ENCODE measurements at places on chromosomes 1 and 21.

DNA sequence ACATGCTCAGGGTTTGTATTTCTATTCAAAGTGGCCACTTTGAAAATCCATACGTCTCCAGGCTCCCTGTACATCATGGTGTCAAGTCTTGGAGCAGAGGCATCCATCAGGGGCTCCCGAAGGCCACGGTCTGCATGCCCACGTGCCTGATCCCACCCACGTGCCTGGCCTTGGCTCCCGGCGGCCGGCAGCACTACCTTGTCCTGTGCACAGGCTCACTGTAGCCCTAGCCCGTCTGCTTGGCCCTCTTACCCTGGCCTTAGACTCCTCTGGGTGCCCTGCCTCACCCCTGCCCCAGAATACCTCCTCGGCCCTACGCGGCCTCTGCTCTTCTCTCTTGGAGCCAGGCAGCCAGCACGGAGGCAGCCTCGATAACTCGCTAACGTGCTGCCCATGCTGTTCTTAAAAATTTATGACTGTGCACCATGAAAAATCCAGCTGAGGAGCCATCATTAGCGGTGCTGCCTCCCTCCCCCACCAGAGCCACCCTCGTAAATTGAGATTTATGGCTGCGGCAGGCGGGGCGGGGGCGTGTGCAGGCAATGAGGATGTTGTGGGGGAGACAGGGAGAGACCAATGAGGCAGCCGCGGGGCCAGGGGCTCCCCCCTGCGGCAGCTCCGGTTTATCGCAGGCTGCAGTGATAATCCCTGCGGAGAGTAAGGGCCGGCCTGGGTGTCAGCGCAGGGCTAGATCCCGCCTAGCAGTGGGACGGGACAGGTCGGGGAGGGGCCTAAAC is 24.6 kb downstream of the DMAP1 start:
- DNase-seq: peak; percentile 21

DNA sequence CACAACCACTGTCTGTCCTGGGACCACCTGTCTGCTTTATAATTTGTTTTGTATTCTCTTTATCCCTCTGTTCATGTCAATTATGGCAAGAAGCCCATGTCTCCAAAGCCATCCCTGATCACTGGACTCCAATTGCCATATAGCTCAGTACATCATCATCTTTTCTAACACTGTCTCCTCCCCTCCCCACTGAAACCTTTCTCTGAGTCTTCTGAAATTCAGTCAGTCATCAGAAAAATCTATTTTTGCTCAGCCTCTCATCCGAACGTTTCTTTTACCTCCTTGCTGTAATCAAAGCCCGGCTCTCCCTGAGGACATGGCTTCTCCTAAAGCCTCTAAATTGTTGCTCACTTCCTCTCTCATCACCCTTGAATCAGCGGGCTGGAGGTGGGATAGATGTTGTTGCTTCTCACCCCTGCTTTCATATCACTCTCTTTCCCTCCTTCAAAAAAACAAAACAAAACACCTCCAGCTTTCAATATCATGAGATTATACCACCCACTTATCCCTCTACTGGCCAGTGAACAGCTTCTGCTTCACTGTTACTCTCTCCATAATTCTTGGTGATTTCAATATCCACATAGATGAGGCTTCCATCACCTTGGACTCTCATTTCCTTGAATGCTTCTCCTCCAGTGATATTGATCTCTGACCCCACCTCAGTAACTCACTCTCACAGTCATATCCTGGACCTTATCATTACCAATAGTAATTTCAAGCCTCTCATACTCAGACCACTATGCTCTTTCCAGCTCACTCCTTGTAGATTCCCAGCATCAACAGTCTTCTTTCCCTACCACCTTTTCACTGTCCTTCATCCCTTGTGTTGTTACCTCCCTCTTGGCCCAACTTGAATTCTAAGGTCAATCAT is 27.8 kb downstream of the RAB3B start:
- no peak for DNase-seq

- DNase-seq: no peak
Observed at GRCh38 chr21:45472445-45473365, 67.7 kb downstream of the COL18A1 start.

DNA sequence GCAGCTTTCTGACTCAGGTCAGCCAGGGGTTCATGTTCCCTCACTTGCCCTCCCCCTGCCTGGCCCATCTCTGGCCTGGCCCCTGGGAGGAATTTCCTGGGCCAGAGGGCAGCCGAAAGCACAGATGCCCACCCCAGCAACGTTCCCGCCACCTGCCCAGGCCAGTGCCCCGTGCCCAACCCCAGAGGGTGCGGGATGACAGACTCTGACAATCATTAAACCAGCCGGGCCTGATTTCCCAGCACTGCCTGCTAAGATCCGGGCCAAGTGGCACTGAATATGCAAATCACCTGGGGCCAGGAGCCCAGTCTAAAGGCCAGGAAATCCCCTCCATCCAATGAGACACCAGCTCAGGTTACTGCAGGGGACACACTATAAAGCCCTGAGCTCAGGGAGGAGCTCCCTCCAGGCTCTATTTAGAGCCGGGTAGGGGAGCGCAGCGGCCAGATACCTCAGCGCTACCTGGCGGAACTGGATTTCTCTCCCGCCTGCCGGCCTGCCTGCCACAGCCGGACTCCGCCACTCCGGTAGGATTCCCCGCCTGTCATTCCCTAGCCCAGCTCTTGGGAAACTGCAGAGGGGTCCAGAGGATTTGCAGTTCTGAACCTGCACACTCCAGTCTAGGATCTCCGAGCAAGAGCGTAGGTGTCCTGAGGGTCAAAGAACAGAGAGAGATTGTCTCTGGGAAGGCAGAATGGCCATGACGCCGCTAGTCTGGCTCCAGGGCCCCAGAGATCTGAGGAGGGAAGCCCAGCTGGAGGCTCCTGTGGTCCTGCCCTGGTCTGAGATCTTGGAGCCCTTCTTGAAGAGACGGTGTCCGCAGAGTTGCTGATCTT is at the start of gene ELF3:
Gene ELF3 (plus strand): TSS at position 408 of the 836 bp plus-strand sequence. CDS start 550 bp downstream, outside the sequence.
- DNase-seq: no peak

DNA sequence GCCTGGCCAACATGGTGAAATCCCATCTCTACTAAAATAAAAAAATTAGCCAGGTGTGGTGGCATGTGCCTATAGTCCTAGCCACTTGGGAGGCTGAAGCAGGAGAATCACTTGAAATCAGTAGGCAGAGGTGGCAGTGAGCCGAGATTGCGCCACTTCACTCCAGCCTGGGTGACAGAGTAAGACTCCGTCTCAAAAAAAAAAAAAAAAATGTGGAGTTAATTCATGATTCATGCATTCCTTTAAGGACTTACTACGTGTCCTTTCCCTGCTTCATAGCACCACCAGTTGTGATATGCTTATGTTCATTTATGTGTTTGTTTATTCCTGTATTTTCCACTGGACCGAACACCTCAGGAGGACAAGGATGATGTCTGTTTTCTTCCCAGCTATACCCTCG is 12.7 kb upstream of the PRELP start:
- DNase-seq: no peak

- no peak for DNase-seq
Observed at GRCh38 chr1:167499106-167499505, 19.2 kb downstream of the CD247 start.

- no peak for DNase-seq
Observed at GRCh38 chr1:94621802-94622201, 80.2 kb upstream of the F3 start.

DNA sequence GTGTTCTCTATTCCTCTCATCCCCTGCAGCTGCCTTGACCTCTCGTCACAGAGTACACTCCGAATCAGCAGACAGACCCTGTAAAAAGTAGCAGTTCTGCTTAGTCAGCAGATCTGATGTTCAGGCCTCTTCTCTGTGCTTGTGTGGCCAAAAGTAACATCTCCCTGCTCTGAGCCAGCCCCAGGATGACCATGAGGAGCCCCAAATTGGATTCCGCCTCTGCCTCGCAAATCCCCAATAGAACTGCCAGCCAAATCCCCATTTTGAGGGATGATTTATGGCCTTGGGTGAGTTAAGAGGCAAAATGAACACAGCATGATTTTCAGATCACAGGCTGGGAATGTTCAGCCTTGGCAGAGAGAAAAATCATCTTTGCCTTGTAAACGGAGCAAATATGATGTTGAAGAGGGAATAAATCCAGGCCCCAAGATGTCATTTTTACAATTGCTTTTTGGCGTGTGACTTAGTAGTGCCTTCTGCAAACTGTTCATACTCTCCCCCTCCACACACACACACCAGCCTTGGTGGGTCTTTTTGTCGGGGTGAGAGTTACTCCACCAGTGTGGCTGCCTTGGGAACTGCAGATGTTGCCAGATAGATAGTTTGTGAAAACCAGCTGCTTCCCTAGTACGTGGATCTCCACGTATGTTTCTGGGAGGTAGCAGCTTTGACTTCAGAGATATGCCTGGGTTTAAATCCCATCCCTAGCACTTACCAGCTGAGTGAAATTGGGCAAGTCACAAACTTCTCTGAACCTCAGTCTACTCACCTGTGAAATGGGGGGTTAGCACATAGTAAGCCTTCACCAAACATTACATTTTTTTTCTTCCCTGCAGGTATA is 77.8 kb downstream of the MAN1C1 start:
- no peak for DNase-seq

DNA sequence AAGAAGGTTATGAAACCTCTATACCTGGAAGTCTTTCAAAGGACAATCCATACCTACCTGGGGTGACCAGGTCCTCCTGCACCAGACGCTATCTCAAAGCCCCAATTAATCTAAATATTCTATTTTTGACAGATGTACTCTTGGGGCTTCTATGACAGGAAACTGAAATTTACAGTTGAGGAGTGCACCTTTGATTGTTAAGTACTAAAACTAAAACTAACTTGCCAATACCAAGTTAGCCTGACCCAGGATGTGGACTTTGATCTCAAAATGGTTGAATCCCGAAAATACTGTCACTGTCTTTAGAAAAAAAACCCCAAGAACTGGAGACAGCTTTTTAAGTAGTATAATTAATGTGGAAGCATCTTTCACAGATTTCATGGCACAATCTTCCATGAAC is 162.4 kb downstream of the TTLL7 start:
- DNase-seq: no peak

- DNase-seq: no peak
Observed at GRCh38 chr21:27487676-27488075, 520.8 kb upstream of the ADAMTS5 start.

DNA sequence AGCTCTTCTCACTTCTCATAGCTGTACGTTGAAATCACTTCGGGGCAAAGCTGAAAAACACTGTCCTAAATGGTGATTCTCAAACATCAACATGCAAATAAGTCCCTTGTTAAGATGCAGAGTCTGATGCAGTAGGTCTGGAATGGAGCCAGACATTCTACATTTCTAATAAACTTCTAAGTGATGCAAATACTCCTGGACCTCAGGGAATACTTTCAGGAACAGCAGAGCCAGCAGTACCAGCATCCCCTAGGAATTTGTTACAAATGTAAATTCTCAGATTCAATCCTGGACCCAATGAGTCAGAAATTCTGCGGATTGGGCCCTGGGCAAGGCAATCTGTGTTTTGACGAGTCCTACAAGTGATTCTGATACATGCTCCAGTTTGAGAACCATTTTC is 152.3 kb downstream of the PCNX2 start:
- DNase-seq: no peak

DNA sequence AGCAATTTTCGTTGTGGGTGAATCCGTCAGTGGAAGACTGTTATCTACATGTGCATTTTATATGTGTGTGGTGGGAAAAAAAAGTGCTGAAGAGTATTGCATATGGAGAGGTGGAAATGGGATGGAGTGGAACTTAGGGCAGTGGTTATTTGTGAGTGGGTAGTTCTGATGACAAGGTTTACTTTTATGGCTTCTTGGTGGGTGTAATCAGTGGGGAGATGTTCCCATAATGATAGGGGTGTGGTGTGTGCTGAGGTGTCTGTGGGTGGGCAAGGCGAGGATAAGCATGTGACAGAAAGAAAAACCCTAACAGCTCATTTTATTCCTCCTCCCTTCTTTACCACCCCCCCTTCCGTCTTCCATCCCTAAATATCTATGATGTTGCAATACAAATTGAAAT is 288.1 kb downstream of the NUF2 start:
- no peak for DNase-seq

- DNase-seq: no peak
Observed at GRCh38 chr1:212671342-212672031, 28.2 kb downstream of the BATF3 start.

GRCh38 chr1:198597690-198598430 is 41.0 kb upstream of the PTPRC start:
- DNase-seq: no peak

- DNase-seq: no peak
Observed at GRCh38 chr1:212459656-212460055, 26.9 kb downstream of the NENF start.

DNA sequence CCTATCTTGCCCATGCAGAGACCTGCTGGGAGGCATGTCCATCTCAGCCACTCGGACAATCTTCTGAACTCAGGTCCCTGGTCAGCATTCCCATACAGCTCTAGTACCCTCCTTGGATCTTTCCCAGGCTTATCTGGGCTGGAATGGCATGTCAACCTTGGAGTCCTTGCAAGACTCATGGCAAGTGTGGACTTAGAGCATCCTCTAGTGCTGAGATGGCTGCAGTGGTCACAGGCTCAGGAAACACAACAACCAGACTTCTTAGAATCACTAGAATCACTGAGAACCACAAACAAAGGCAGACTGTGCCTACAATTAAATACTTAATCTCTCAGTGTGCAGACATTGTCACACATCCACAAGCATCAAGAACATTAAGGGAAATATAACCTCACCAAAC is 73.1 kb upstream of the TSHB start:
- DNase-seq: no peak

DNA sequence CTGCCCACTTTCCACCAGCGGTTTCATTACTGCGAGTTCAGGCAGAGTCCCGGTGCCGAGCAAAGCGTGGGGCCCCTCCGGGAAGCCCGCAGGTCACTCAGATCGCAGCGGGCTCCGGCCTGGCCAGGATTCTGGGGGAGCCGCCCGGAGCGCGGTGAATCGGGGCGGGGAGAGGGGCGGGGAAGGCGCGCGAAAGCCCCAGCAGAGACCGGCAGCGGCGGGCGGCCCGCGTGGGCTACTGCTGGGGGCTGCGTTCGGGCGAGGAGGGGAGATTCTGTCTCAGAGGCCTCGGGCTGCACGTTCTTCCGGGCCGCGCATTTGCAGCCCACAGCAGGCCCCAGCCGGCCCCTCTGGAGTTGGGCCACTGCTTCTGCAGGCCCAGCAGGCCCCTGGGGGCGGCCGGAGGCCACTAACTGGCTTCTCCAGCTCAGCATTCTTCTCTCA is 64.7 kb downstream of the SCCPDH start:
- no peak for DNase-seq

DNA sequence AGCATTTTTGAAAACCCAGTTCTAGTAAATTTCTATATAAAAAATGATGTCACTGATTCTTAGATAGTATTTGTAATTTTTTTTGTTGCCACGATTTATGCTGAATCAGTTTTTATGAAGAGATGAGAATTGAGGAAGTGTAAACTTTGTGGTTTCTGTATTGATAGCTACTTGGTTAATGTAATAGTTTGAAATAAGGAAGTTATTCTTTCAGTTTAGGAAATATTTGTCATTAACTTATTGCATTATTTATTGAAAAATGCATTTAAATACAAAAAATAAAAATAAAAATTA is 97.8 kb downstream of the ZFYVE9 start:
- DNase-seq: no peak

GRCh38 chr21:33229784-33230544 is at the start of gene IFNAR2:
Gene IFNAR2 (plus strand): TSS chr21:33229938. CDS start chr21:33241923, 11,985 bp downstream.
- DNase-seq: no peak

GRCh38 chr1:47783638-47784496 is 213.3 kb downstream of the TRABD2B start:
- DNase-seq: no peak

Data from stimulated activated CD8-positive, alpha-beta memory T cell treated with anti-CD3 and anti-CD28 coated beads, Interleukin-7, amount 100 ng/mL, for 48 hours (primary cell).